ENCODE measurements at places on chromosomes 3 and 15. TPM values are rescaled to one million over a fixed set of nuclear protein-coding genes. Genes with fewer than 3 reads are reported as not detected.

Gene ST3GAL6
- total RNA-seq = 1.4 TPM

Gene GOLGA8R
- total RNA-seq = 1.6 TPM

Gene EBLN2
- total RNA-seq = 7.0 TPM

Gene ISLR
- total RNA-seq = not detected

Gene CCDC51
- 44.0 TPM for total RNA-seq

Gene NT5DC2
- total RNA-seq = 64.4 TPM

Gene CACNA1D
- total RNA-seq = under 0.01 TPM

Gene CKMT1B
- total RNA-seq = 69.5 TPM

Gene TNFSF10
- 191 TPM for total RNA-seq

Gene GOLGA6D
- under 0.01 TPM for total RNA-seq

Gene IQCF5
- total RNA-seq = not detected

Gene NEK10
- 2.3 TPM for total RNA-seq

Gene ZNF502
- 6.2 TPM for total RNA-seq

Gene MKRN3
- 3.4 TPM for total RNA-seq

Gene RASGRP1
- 0.50 TPM for total RNA-seq

Gene NR1I2
- total RNA-seq = under 0.01 TPM

Gene PLCB2
- not detected for total RNA-seq

Gene SNTN
- total RNA-seq = not detected

Gene TRPM1
- total RNA-seq = 0.68 TPM

Gene AP3B2
- under 0.01 TPM for total RNA-seq

Gene RRP9
- 40.7 TPM for total RNA-seq

Gene COMMD4
- total RNA-seq = 31.2 TPM

Gene TIMP4
- 1.4 TPM for total RNA-seq

Gene LTK
- under 0.01 TPM for total RNA-seq

Gene SAXO2
- 3.1 TPM for total RNA-seq

Gene NR2E3
- total RNA-seq = 0.14 TPM

Gene FANCD2OS
- total RNA-seq = not detected

Gene LIPC
- not detected for total RNA-seq

Gene P2RY12
- not detected for total RNA-seq

Gene ESYT3
- total RNA-seq = 0.64 TPM

Gene MIX23
- 33.2 TPM for total RNA-seq

Gene HIGD2B
- not detected for total RNA-seq

Gene SEMA5B
- total RNA-seq = 0.34 TPM

All from nasal cavity respiratory epithelium epithelial cell of viscerocranial mucosa (primary cell).